ENCODE measurements at places on chromosomes 11 and 22.

- no peak for DNase-seq
These were observed 10.5 kb upstream of the DEPDC7 start for GRCh38 chr11:33005175-33005574.

DNA sequence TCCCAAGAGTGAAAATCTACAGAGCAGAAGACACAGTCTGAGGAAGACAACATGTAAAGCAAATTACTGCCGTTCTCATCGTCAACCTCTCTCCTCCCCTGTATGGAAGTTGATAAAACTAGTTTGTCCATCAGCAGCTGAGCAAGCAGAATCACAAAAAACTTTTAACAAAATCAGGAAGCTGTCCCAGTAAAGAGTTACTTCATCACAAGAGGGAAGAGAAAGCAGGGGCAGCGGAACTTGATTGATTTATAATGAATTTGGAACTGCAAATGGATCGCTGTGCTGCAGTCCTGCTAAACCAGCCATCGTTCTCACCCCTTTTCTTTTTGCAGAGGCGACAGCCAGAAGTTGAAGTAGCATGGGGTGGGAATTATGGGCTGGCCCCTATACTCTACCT, 13.7 kb upstream of the UCP3 start:
- DNase-seq = no peak

DNA sequence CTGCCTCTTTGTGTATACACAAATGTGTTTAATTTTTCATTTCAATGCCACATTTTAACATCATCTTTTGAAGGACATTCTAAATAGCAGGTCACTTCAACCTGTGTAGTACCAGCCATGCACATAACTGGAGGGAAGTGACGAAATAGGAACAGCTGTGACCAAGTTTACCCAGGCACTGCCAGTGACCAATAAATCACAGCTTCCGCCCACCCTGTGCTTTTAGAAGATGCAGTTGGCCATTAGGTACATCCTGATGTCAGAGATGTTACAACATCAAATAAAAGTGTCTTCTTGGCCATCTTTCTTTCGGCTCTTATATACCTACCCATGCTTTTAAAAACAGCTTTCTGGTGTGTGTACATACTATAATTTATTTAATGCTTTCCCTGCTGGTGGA, 7.8 kb downstream of the LDLRAD3 start:
- DNase-seq = no peak

GRCh38 chr11:15159085-15159484, 44.4 kb downstream of the INSC start:
- DNase-seq = no peak

- no peak for DNase-seq
These were observed 558.7 kb downstream of the INSC start for GRCh38 chr11:15673408-15673831.

GRCh38 chr11:76682684-76683083, 12.1 kb upstream of the LRRC32 start:
- no peak for DNase-seq

DNA sequence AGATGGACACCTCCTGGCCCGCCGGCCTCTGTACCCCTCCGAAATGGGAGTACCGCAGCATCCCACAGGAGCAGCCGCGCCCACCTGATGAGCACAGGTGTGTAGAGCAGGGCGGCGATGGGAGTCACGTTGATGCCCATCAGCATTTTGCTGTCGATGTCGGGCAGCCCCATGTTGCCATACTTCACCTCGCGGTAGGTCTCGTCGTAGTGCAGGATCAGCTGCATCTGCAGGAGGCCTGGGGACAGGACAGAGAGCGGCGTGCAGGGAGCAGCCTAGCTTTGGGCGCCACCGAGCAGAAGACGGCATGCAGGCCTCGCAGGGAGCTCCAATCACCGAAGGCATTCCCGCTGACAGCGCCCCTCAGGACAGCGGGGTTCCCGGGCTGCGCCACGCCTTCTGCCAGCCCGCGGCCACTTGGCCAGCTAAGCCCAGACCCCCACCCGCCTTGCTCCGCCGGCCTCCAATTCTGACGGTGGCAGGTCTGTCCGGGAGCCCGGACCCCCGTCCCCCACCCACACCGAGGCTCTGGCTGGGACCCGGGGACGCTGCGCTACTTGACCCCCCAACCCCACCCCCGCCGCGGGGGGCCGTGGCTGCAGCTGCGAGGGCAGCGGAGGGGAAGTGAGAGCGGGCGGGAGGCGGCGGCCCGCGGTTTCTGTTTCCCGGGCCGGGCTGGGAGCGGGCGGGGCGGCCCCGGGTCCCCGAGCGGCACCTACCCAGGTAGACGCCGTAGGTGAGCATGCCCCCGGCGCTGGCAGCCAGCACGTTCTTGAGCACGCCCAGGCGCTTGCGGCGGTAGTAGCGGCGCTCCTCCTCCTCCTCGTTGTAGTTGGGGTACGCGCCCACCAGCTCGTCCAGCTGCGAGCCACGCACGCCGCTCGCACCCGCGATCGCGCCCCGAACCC, 705 bp downstream of the UNC93B1 start:
- DNase-seq = no peak

- DNase-seq = no peak
These were observed 471.9 kb downstream of the MIAT start for GRCh38 chr22:27129266-27129665.

DNA sequence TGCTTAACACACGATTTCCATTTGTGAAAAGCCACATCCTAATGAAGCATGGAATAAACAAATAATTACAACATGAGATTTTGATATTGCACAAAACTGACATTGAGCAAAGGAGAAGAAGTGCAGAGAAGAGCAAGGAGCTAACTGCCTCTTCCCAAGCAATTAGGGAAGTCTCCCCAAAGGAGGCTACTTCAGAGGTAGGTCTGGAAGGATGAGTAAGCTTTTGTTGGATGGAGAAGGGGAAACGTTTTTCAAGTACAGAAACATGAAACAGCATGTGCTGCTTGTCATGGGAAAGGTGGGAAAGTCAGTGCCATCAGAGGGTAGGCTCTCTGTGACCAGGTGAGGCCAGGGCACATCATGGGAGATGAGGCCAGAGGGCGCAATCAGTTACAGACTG, 132.2 kb upstream of the SESN3 start:
- no peak for DNase-seq

DNA sequence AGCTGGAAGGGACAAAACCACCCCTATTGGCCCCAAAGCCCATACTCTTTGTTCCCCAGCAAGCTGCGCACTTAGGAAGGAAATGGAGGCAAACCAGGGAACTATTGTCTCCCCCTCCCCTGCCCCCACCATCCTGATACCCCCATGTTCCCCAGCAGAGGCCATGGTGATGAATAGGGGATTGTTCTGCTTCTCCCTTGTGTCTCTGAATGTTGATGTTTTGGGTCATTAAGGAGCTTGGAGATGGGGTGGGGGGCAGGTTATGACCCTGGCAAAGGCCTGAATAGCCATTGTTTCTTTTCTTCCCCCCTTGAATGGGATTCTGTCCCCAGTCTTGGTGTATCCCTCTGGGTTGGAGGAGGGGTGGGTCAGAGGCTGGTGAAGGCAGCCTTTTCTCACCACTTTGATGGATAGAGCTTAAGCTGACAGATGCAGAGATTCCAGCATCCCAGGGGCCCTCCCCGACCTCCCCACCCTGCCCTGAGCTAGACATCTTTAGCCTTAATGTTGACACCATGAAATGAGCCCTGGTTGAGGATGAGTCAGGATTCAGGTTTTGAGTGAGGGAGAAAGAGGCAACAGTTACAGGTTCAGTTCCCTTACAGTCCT, 8.3 kb downstream of the DTX4 start:
- DNase-seq = no peak

DNA sequence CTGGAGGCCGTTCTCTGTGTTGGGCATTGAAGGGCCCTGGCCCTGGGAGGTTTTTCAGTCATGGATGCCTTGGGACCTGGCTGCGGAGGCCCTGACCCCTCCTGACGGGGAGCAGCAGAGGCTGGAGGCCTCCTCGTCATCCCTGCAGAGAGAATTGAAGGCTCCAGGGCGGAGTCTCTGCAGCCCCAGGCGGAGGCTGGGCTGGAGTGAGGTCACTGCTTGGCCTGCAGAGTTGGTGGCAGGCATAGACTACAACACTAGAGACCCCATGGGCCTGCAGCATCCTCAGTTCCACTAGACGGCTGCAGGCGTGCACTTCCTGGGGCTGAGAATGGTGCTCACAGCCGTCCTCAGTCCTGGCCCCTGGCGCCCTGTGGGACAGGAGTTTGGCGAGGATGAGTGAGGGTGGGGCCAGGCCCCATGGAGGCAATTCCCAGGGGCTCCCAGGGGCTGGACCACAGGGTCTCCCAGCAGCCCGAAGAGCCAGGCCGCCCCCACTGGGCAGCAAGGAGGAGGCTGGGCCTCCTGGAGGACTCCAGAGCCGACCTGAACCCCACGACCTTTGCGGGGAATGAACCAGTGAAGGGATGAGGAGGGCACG, 1194.9 kb downstream of the BRD1 start:
- DNase-seq = no peak

GRCh38 chr11:125175896-125176575, 11.5 kb downstream of the PKNOX2 start:
- DNase-seq = no peak

DNA sequence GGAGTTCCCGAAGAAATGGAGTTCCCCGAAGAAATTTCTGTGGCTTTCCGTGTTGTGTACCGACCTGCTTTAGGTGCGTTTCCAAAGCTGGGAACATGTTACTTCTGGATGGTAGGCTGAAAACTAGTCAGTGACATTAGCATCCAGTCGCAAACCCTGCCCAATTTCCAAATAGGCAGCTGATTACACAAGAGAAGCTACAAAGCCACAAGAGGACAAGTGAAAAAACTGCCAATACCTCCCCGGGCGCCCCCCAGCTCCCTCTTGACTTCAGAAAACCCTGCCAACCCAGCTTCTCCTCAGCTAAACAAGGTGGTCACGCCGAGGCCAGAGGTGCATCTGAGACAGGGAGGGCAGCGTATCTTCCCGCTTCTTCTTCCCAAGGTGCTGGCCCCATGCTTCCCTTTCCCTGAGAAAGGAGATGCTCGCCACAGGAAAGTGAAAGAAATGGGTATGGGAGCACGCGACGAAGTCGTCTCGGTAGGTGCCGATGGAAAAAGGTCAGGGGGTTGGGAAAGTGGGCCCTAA, 551 bp downstream of the AGBL2 start:
- DNase-seq = no peak

DNA sequence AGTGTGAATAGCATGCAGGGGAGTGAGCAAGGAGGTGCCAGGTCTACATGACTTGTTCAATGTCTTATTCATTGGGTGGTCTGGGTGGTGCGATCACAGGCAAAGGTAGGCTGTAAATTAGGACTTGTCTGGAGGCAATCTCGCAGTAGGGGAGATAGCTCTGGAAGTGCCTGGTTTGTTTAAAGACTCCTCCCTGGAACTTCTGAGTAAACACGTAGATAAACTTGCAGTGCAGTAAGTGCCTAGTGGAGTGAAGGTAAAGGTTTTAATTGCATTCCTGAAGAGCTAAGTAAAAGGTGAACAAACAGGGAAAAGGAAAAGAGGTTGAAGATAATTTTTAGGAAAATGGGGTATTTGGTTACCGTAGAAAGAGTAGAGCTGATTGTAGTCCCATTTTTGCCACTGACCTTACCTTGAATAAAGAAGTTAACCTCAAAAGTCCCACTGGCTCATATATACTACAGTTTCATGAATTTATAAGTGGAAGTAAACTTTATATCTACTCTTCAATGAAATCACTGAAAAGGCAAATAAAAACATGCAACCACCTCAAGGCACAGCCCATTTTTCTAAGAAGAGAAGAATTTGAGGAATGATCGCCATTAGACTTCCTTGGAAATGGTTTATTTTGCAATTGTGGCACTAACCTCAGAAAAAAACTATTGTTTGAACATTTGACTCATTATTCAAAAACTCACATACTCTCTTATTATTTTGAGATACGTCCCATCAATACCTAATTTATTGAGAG, 44.3 kb downstream of the AASDHPPT start:
- no peak for DNase-seq

- DNase-seq = no peak
These were observed 15.3 kb downstream of the CADM1 start for GRCh38 chr11:115488945-115489344.

- DNase-seq = no peak
These were observed 183.0 kb downstream of the CEP164 start for GRCh38 chr11:117510646-117511045.

GRCh38 chr11:95296165-95296564, 65.2 kb upstream of the SESN3 start:
- no peak for DNase-seq

GRCh38 chr11:123742031-123742723, 717 bp upstream of the ZNF202 start:
- no peak for DNase-seq

- DNase-seq = no peak
These were observed 301.3 kb downstream of the NTM start for GRCh38 chr11:131671734-131672133.

GRCh38 chr11:14393889-14394288, 34.9 kb upstream of the RRAS2 start:
- no peak for DNase-seq
